Left cardiac atrium (tissue), 4 donors: ENCODE measurements at places on chromosomes 13 and 19. TPM values are rescaled to one million over a fixed set of nuclear protein-coding genes. Genes with fewer than 3 reads are reported as not detected.

The DPRX gene
- not detected for total RNA-seq

The ZNF649 gene
- total RNA-seq: 10.8 TPM

The PRTN3 gene
- not detected for total RNA-seq

The ZNF665 gene
- total RNA-seq: 1.3 TPM

The ZNF708 gene
- total RNA-seq: 5.7 TPM

The ONECUT3 gene
- not detected for total RNA-seq
